ENCODE measurements at places on chromosomes 5 and 9.
A peak's percentile ranks its signal among the peaks of the same experiment; 100 is the strongest.

GRCh38 chr5:129687941-129688340 lies 60.0 kb upstream of the MINAR2 start:
- no peaks in the 10 kb centered on the region for H3K27me3 ChIP-seq
- no peaks in the 10 kb centered on the region for H3K4me1 ChIP-seq
- H3K27ac ChIP-seq, result no peak overlapping the region
- no peak for DNase-seq
- no peak overlapping the region for H3K4me3 ChIP-seq
- H3K36me3 ChIP-seq, result no peaks in the 10 kb centered on the region

- no peaks in the 10 kb centered on the region for H3K36me3 ChIP-seq
- no peak for DNase-seq
- H3K27ac ChIP-seq, result no peak overlapping the region
- H3K27me3 ChIP-seq, result no peaks in the 10 kb centered on the region
- H3K4me1 ChIP-seq, result no peaks in the 10 kb centered on the region
These were observed 11.6 kb downstream of the NMUR2 start for GRCh38 chr5:152393441-152393840.

- no peak overlapping the region for H3K27ac ChIP-seq
- H3K36me3 ChIP-seq, result no peaks in the 10 kb centered on the region
- no peak overlapping the region for H3K4me3 ChIP-seq
These were observed 37.0 kb upstream of the OSMR start for GRCh38 chr5:38808666-38809343.

GRCh38 chr5:173970878-173971650 lies 17.9 kb upstream of the C5orf47 start:
- H3K4me3 ChIP-seq, result no peak overlapping the region
- H3K27me3 ChIP-seq, result no peaks in the 10 kb centered on the region
- no peak for DNase-seq
- peaks cover 4% of the 10 kb centered on the region for H3K4me1 ChIP-seq

GRCh38 chr9:96150324-96151227 lies 151.4 kb downstream of the HSD17B3 start:
- H3K36me3 ChIP-seq, result no peaks in the 10 kb centered on the region
- H3K4me3 ChIP-seq, result no peak overlapping the region
- H3K27me3 ChIP-seq, result no peaks in the 10 kb centered on the region

DNA sequence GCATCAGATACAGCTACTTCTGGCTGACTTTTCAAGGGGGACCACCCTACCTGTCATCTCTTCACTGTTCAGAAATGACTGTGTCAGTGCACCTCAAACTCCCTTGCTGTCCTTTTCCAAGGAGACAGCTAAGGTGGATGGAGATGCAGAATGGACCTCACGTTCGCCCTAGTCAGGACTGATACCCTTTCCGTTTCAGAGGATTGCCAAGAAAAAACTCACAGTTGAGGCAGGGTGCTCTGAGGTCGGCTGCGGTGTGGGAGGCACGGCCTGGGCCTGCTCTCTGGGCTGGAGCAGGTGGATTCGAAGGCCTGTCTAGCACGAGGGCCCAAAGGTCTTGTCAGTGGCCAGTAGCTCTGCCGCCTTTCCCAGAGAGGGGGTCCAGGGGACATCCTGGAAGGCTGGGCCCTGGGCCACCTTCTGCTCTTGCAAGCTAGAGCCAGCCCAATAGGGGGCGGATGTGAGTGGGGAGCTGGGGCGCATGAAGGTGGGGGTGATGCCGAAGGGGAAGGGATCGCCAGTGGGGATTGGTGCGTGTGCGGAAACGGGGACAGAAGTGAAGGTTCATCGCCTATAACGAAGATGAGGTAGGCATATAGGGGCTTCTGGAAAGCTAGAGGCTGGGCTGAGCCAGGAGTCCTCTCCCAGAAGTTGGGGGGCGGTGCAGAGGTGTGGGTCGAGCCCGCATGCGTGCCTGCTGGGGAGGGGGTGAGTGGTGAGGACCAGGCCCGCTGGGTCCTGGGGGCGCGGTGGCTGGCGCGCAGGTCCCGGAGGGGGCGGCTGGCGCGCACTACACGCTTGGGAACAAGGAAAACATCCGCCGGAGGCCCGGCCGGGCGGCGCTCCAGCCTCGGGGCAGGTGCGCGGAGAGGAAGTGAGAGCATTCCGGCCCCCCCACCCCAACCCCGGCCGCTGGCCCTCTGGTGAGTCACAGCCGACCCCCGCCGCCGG lies 2.5 kb upstream of the MSMP start:
- peak; percentile 86 for DNase-seq
- no peaks in the 10 kb centered on the region for H3K27me3 ChIP-seq
- H3K27ac ChIP-seq, result peak overlapping the region; percentile 98
- H3K36me3 ChIP-seq, result peaks cover 31% of the 10 kb centered on the region

GRCh38 chr9:79312686-79313421 lies 258.9 kb upstream of the TLE4 start:
- no peak overlapping the region for H3K27ac ChIP-seq
- no peak for DNase-seq
- H3K27me3 ChIP-seq, result no peaks in the 10 kb centered on the region

DNA sequence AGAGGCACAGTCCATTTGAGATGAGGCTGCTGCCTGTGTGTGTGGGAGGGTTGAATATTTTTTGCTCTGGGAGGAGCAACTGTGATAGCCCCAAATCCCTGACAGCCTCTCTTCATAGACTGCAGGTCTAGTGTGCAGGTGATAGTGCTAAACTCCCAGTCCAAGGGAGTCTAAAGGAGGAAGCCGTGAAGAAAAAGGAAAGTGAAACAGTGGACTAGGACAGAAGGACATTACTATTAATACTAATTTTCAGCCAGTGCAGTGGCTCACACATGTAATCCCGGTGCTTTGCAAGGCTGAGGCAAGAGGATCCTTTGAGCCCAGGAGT lies 295.0 kb downstream of the PDE4D start:
- peak overlapping the region; percentile 14 for H3K4me3 ChIP-seq
- no peak overlapping the region for H3K27ac ChIP-seq
- no peaks in the 10 kb centered on the region for H3K36me3 ChIP-seq
- peaks cover 3% of the 10 kb centered on the region for H3K4me1 ChIP-seq
- H3K27me3 ChIP-seq, result no peaks in the 10 kb centered on the region

DNA sequence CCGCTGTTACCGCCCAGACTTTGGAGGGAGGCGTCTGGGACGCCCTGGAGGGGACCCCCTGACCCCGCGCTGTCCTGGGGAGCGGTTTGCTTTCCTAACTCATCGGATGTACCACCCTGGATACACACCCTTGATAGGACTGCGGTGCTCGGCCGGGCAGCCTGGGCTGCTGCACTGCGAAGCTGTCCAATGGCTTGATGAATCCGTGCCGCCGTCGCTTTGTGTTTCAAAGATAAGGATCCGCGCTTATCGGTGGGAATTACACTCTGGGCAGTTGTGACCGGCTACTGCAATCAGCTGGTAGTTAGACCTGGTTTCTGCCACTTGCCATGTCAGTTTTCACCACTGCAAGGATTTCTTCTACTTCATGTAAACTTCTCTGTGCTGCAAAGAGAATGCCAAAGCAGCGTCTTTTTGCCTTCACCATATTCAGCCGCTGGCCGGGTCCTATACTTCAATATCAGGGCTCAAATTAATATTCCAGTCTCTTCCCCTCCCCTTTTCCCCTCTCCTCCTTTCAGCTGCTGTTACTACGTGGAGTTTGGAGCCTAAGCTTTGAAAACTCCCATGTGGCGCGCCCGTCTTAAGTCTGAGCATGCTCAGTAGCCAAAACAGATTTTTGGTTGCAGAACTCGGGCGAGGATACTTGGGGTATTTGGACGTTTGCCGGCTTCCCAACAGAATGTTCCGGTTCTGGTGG lies 727 bp downstream of the SMAD5 start:
- H3K27ac ChIP-seq, result peak overlapping the region; percentile 96
- H3K4me1 ChIP-seq, result peaks cover 6% of the 10 kb centered on the region
- peak; percentile 69 for DNase-seq
- no peaks in the 10 kb centered on the region for H3K36me3 ChIP-seq
- H3K4me3 ChIP-seq, result peak overlapping the region; percentile 84
- no peaks in the 10 kb centered on the region for H3K27me3 ChIP-seq

DNA sequence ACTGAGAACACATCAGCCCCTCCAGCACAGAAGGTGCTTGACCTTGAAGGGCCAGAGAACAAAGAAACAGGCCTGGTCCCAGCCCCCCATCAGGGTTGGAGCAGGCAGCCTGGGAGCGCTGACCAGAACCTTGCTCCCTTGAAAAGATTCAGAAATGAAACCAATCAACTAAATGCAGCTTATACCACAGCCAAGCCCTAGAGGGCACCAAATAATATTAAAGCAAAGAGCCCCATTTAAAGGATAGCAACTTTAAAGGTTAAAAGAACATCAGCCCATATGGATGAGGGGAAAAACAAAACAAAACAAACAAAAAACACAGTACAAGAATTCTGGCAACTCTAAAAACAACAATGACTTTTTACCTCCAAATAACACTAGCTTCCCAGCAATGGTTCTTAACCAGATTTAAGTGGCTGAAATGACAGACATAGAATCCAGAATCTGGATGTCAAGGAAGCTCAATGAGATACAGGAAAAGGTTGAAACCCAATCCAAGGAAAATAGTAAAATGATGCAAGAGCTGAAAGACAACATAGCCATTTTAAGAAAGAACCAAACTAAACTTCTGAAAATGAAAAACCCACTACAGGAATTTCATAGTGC lies 471.9 kb downstream of the MTRR start:
- H3K36me3 ChIP-seq, result no peaks in the 10 kb centered on the region
- no peaks in the 10 kb centered on the region for H3K27me3 ChIP-seq
- no peak overlapping the region for H3K27ac ChIP-seq
- no peaks in the 10 kb centered on the region for H3K4me1 ChIP-seq
- DNase-seq, result no peak
- H3K4me3 ChIP-seq, result no peak overlapping the region

GRCh38 chr9:31500422-31500821 lies 884.0 kb upstream of the ACO1 start:
- no peaks in the 10 kb centered on the region for H3K36me3 ChIP-seq
- no peak overlapping the region for H3K27ac ChIP-seq
- H3K27me3 ChIP-seq, result no peaks in the 10 kb centered on the region
- no peaks in the 10 kb centered on the region for H3K4me1 ChIP-seq
- no peak for DNase-seq
- no peak overlapping the region for H3K4me3 ChIP-seq

GRCh38 chr9:90307167-90307833 lies 335.3 kb downstream of the DIRAS2 start:
- no peaks in the 10 kb centered on the region for H3K4me1 ChIP-seq
- H3K36me3 ChIP-seq, result no peaks in the 10 kb centered on the region
- no peak overlapping the region for H3K4me3 ChIP-seq

DNA sequence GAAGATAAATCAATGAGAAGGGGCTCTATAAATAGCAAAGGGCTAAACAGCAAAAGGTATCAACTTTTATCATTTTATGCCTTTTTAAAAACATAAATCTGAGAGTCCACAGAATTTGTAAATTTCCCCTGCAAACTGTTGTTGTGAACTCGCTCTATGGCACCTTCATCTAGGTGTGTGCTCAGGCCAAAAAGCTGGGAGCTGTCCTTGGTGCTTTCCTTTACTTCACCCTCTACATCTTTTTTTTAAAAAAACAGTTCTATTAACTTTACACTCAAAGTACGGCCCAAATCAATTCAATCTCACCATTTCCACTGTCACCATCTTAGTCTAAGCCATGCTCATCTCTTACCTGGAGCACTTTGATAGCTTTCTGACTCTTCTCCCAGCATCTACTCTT lies 108.2 kb upstream of the GPR151 start:
- no peak overlapping the region for H3K27ac ChIP-seq
- H3K4me3 ChIP-seq, result no peak overlapping the region
- no peaks in the 10 kb centered on the region for H3K36me3 ChIP-seq
- DNase-seq, result no peak
- H3K27me3 ChIP-seq, result no peaks in the 10 kb centered on the region

DNA sequence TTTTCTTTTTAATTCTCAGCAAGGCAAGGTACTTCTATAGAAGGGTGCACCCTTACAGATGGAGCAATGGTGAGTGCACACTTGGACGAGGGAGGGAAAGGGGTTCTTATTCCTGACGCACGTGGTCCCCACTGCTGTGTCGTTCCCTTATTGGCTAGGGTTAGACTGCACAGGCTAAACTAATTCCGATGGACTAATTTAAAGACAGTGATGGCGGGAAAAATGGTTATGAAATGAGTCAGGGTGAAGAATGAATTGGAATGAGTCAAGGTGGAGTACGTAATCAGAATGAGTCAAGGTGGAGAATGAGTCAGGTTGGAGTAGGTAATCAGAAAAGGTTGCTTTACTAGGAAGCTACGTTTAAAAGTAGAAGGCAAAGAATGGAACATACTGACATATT lies 2.1 kb upstream of the HMGCS1 start:
- no peak for DNase-seq
- no peaks in the 10 kb centered on the region for H3K4me1 ChIP-seq
- H3K36me3 ChIP-seq, result no peaks in the 10 kb centered on the region
- H3K27me3 ChIP-seq, result no peaks in the 10 kb centered on the region
- H3K27ac ChIP-seq, result no peak overlapping the region

- no peaks in the 10 kb centered on the region for H3K4me1 ChIP-seq
- H3K4me3 ChIP-seq, result no peak overlapping the region
- H3K36me3 ChIP-seq, result no peaks in the 10 kb centered on the region
These were observed 128.2 kb upstream of the TMEM161B start for GRCh38 chr5:88396751-88397281.

DNA sequence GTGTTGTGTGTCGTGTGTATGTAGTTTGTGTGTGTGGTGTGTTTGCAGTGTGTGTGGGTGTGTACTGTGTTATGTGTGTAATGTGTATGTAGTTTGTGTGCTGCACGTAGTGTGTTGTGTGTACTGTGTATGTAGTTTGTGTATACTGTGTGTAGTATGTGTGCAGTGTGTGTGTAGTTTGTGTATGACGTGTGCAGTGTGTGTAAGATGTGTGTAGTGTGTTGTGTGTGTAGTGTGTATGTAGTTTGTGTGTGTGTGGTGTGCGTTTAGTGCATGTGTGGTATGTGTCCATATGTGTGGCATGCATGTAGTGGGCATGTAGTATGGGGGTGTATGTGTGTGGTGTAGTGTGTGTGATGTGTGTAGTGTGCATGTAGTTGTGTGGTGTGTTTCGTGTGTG lies 39.6 kb downstream of the SYK start:
- H3K27ac ChIP-seq, result no peak overlapping the region
- no peak for DNase-seq
- H3K36me3 ChIP-seq, result no peaks in the 10 kb centered on the region
- no peaks in the 10 kb centered on the region for H3K27me3 ChIP-seq
- no peak overlapping the region for H3K4me3 ChIP-seq
- H3K4me1 ChIP-seq, result no peaks in the 10 kb centered on the region

GRCh38 chr5:140106101-140106500 lies 7.8 kb upstream of the PURA start:
- no peak overlapping the region for H3K4me3 ChIP-seq
- H3K36me3 ChIP-seq, result no peaks in the 10 kb centered on the region
- no peak for DNase-seq
- peaks cover 3% of the 10 kb centered on the region for H3K4me1 ChIP-seq

GRCh38 chr9:99916650-99917049 lies 10.2 kb downstream of the STX17 start:
- H3K4me3 ChIP-seq, result no peak overlapping the region
- DNase-seq, result no peak
- no peaks in the 10 kb centered on the region for H3K4me1 ChIP-seq
- H3K36me3 ChIP-seq, result peaks cover 19% of the 10 kb centered on the region
- no peak overlapping the region for H3K27ac ChIP-seq
- H3K27me3 ChIP-seq, result no peaks in the 10 kb centered on the region

- peaks cover 26% of the 10 kb centered on the region for H3K4me1 ChIP-seq
- peak overlapping the region; percentile 91 for H3K27ac ChIP-seq
- H3K4me3 ChIP-seq, result peak overlapping the region; percentile 76
- H3K27me3 ChIP-seq, result no peaks in the 10 kb centered on the region
- peaks cover 13% of the 10 kb centered on the region for H3K36me3 ChIP-seq
These were observed 1.4 kb downstream of the GPX3 start for GRCh38 chr5:151021746-151022145.

GRCh38 chr9:86731511-86732063 lies 215.7 kb downstream of the GAS1 start:
- H3K36me3 ChIP-seq, result no peaks in the 10 kb centered on the region
- H3K27ac ChIP-seq, result peak overlapping the region; percentile 30
- H3K4me1 ChIP-seq, result no peaks in the 10 kb centered on the region
- H3K27me3 ChIP-seq, result no peaks in the 10 kb centered on the region
